ENCODE measurements at places on chromosomes 1 and 21.

GRCh38 chr1:44327679-44328491, 27.2 kb downstream of the ERI3 start:
- DNase-seq = no peak

DNA sequence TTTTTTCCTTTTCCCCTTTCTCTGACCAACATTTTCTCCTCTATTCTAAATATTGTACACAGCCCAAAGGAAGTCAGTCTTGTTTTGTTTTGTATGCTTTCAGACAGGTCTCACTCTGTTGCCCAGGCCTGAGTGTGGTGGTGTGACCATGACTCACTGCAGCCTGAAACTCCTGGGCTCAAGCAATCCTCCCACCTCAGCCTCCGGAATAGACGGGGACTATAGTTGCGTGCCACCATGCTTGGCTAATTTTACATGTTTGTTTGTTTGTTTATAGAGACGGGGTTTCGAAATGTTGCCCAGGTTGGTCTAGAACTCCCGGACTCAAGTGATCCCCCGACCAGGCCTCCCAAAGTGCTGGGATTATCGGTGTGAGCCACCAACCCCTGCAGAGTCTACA, 72.8 kb downstream of the NRIP1 start:
- DNase-seq = no peak

- no peak for DNase-seq
Measured at GRCh38 chr1:178938959-178939317, 68.1 kb upstream of the ANGPTL1 start.

- DNase-seq = no peak
Measured at GRCh38 chr1:232472485-232473041, 157.4 kb downstream of the SIPA1L2 start.

GRCh38 chr21:29347274-29347681, 48.6 kb downstream of the BACH1 start:
- DNase-seq = no peak

- DNase-seq = no peak
Measured at GRCh38 chr1:228007049-228007800, 427 bp downstream of the WNT3A start.

GRCh38 chr1:210482945-210483617, 154.4 kb downstream of the HHAT start:
- no peak for DNase-seq

- DNase-seq = no peak
Measured at GRCh38 chr1:53678938-53679825, 59.8 kb downstream of the GLIS1 start.

DNA sequence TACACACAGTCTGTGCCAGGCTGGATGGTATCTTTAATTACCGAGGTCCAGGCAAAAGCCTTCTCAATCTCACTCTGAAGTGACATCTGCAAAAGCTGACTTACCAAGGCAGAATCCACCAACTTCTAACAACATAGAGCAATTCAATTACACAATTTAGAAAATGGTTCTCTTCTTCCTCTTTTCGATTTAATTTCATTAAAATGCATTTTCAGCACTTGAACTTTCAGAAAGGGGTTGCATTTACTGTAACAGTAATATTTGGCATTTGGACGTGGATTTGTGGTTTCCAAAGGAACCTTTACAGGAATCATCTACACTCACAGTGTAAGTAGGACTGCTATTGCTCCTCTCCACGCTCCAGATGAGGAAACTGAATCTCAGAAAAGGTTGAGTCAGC, 53.3 kb downstream of the ERO1B start:
- no peak for DNase-seq

GRCh38 chr21:18744840-18745239, 341.3 kb upstream of the TMPRSS15 start:
- DNase-seq = no peak

GRCh38 chr1:111441573-111442192, 7.4 kb downstream of the WDR77 start:
- no peak for DNase-seq

DNA sequence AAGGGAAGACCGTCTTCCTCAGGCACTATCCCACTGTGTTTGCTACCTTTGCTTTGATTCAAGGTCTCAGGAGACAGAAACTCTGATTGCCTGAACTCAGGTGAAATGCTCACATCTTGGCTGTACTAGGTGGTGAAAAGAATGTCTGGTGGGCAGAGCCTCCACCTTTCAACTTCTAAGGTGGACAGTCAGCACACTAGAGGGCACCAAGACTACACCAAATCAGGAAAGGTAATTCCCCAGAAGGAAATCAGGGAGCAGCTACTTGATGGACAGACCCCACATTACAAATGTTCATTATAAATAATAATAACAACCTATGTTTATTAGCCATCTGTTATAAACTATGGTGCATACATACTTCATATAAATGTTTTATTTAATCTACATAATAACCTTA, 220.9 kb downstream of the ATG4C start:
- DNase-seq = no peak

DNA sequence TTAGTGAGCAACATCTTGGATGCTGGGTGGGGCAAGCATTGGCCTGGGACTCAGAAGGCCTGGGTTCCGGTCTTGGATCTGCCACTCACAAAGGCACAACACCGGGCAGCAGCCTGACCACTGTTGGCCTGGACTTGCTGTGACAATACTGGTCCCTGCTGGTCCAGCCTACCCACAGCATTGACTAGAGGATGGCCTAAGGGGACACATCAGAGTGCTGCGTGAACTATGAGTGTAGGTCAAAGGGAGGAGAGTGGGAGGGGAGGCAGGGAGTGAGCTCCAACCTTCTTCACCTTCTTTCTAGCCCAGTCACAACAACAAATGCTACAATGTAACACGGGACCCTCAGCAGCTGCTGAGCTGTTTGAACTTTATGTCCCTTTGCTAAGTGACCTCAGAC, 31.1 kb downstream of the TMEM50A start:
- DNase-seq = no peak

GRCh38 chr1:94801919-94802546, 18.1 kb upstream of the SLC44A3 start:
- no peak for DNase-seq

- no peak for DNase-seq
Measured at GRCh38 chr1:63640633-63641567, 47.7 kb downstream of the PGM1 start.

GRCh38 chr1:225388372-225388771, 39.5 kb downstream of the LBR start:
- no peak for DNase-seq

GRCh38 chr1:115648717-115649691, 7.2 kb downstream of the VANGL1 start:
- DNase-seq = no peak

DNA sequence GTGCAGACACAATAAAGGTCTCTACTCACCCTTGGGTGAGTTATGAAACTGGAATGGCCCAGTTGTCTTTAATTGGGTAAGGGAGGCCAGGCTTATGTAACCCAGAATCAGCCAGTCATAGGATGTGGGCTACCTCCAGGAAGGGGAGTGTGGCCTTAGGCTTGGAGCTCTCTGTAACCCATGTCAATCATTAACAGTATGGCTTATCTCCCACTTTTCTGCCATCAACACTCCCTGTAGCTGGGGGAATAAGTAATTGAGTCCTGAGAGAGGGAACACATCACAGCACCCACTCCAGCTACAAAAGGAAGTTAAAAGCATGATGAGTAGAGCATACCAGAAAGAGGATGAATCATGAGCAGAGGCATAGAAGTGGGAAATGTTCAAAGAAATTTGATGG, 327.0 kb upstream of the DUSP10 start:
- DNase-seq = no peak

DNA sequence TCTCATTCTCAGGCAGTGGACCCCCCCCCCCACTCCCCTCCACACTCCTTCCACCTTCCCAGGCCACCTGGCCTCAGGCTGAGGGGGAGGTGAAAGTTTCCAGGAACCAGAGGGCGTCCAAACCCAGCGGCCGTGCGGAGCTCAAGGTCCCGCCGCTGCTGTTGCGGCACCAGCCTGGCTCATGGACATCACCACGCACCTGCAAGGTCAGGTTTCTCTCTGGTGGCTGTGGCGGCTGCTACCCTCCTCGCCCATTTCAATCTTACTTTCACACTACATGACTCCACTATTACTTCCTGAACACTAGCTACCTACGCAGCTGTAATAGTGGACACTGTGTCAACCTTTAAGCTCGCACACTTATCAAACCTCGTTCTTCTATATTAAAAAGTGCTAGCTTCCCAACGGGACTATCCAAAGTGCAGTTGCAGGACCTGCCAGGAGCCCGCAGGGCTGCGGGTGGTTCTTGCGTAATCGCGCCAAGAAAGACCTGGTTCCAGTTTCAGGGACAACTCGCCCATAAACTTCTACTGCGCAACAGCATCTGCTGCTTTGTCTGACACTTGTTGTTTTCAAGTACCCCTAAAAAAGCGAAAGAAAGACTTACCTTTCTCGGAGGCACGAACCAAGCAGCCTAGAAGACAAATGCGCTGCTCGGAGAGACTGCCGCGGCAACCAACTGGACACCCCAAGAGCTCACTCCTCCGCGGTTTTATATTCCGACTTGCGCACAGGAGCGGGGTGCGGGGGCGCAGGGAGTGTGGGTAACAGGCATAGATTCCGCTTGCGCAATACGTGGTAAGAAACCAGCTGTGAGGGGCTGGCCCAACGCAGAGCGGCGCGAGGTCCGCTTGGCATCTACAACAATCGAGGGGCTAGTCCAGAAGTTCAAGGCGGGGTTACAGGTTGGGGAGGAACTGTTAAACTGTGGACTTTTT, at the start of gene DIRAS3:
TSS of gene DIRAS3 (minus strand) at position 687 of the 938 bp plus-strand sequence. CDS start 3,330 bp downstream, outside the sequence.
- DNase-seq = no peak

GRCh38 chr1:46298387-46298786, 5.0 kb downstream of the LRRC41 start:
- no peak for DNase-seq

GRCh38 chr1:178797590-178797989, 72.5 kb downstream of the RALGPS2 start:
- DNase-seq = no peak

- no peak for DNase-seq
Measured at GRCh38 chr1:6212193-6212959, 6.5 kb downstream of the RNF207 start.

DNA sequence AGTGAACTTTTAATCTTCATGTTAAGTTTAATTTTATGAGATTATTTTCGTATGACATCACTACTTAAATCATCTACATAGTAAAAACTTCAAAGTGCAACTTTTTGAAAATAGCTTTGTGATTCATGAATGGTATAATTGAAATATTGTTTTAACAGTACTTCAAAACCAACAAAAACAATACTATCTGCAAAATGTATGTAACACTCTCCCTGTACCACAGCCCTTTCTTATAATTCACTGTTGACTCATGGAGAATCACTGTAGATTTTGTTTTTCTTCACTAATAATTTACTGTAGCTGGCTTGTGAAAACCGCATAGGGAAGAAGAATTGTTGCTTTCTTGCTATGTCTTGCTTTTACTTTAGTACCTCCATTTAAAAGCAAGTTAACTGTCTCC, 301.4 kb upstream of the ADAMTS5 start:
- no peak for DNase-seq

DNA sequence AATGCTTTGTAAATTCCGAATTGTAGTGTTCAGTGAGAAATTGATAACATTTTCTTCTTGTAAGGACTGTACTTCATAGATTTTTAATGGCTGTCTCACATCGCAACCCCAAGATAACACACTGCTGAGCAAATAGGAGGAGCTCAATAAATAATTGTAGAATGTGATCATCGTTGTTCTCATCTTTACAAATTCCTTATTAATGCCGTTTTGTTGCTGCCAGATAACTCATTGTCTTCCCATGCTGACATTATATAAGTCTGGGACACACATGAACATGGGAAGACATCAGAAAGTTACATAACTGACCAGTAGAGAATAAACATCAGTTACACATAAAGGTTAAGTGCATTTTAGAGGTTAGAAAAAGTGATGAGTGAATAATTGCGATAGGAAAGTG, 46.4 kb upstream of the TSPAN2 start:
- DNase-seq = no peak

DNA sequence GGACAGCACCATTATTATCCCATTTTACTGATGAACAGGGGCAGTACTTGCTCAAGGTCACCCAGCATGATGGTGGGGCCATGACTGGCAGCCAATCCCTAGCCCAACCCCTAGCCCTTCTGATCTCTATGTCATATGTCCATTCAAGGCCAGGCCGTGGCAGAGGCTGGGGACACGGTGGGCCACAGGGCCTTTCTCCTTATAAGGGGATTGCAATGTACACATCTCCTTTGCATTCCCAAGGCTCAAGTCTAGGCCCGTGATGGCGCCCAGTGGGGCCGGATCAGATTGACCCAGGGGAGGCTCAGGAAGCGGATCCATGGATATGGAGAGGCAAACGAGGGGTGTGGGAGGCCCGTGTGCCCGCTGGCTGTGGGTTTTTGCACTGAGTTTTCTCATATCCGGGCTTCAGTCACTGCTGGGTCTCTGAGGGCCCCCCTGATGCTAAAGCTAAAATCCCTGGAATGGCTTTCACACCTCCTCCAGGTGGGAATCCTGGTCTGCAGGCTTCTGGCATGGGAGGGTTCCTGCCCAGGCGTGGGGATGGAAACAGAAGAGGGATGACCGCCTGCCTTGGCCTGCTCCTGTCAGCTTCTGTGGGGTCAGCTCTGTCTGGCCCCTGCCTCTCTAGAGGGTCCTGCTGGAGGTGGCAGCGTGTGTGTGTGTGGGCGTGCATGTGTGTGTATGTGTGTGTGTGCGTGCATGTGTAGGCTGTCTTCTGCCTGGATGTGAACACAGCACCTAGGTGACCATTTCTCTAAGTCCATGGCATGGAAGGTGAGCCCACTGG, 2.1 kb downstream of the MYOM3 start:
- no peak for DNase-seq

DNA sequence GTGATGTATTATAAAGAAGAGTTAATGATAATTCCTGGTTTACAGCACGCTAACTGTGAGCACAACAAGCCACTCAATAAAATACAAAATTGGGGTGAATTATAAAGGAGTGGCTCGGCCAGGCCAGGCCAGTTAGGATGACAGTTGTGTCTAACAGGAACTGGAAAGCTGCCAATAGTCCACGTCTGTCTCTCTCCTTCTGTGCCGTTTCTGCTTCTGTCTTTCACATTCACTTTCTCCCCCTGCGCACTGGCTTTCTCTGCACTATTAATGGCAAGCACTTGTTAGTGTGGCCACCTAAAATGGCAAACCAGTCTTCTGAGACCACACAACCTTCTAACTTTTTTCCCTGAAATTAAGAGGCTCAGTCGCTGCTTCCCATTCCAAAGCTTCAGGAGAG, 394.3 kb downstream of the NTNG1 start:
- DNase-seq = no peak

- no peak for DNase-seq
Measured at GRCh38 chr1:112255080-112255479, 140.9 kb upstream of the CTTNBP2NL start.

DNA sequence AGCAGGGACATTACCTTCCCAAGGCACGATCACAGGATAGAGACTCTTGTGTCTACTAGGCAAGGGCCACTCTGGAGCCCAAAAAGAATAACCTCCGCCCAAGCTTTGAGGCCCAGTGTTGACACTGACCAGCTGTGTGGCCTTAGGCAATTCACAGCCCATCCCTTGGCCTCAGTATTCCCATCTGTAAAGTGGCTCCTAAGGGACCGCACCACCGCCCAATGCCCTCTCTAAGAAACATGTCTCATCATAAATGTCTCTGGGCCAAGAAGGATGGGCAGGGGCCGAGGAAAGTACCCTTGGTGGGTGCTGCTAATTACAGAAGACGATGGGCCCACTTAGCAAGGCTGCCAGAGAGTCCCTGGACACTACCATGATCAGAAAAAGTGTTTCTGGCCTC, 628 bp downstream of the ARHGEF19 start:
- DNase-seq = no peak
